ENCODE measurements at places on chromosomes 2 and 18. TPM values are rescaled to one million over a fixed set of nuclear protein-coding genes. Genes with fewer than 3 reads are reported as not detected.

DNA sequence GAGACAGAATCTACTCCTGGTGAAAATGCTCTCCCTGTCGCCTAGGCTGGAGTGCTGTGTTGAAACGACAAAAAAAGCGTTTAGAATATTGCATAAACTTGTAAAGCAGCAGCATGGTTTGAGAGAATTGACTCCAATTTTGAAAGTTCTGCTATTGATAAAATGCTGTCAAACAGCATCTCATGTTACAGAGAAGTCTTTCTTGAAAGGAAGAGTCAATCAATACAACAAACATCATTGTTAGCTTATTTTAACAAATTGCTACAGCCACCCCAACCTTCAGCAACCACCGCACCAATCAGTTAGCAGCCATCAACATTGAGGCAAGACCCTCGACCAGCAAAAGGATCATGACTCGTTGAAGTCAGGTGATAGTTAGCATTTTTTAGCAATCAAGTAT lies 6.9 kb downstream of the C2orf76 start:
- DNase-seq = no peak

DNA sequence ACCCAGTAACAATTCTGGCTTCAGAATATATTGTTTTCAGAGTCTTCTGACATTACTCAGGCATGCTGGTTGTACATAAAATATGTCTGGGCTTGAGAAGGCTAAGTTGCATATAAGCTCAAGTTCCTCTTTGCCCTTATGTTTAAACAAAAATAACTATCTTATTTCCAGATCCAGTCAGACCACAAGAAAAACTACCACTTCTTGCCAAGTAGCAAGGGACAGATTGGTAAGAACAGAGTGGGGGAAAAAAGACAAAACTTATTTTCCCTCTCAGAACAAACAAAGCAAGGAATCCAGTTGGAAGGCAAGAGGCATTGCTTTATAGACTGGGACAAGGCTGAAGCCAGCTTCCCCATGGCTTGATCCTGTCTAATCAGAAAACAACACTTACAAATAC lies 1036.7 kb upstream of the CELF4 start:
- DNase-seq = no peak

DNA sequence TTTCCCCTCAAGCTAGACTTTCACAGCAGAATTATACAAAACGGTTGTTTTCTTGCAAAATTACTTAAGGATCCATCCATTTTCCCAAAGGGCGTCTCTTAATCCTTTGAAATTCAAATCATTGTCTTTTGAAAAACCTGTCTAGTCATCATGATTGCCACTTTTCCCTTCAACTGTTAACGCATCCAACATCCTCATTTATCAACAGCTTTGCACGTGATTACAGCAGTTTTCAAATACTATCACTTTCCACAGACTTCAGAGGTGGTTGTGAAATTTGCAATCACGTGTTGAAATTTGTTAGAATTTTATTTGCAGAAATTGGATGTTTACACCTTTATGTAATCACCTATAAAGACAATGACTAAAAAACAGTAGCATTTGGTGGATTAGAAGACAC lies 304.4 kb upstream of the SLC39A10 start:
- DNase-seq = no peak

DNA sequence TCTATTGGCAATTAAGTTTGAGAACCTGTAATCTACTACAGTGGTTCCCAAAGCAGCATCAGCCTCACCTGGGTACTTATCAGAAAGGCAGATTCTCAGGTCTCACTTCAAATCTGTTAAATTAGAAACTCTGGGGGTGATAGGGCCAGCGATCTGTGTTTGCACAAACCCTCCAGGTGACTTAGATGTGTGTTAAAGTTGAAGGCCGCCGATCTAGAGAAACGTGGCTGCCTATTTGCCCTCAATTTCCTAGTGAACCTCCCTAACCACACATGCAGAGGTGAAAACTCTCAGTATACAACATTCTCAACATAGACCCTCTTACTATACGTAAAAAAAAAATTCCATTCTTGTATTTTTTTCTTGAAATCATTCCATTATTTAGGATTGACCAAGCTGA lies 14.2 kb downstream of the KLHL41 start:
- no peak for DNase-seq

The PAX8 gene
- 5.3 TPM for total RNA-seq

The INHA gene
- 0.45 TPM for total RNA-seq

The SCN7A gene
- total RNA-seq = 0.42 TPM

The DCAF17 gene
- total RNA-seq = 10.9 TPM
